ENCODE measurements at places on chromosomes 2 and 18.
A peak's percentile ranks its signal among the peaks of the same experiment; 100 is the strongest.

GRCh38 chr2:120862201-120863060 lies 126.8 kb downstream of the GLI2 start:
- no peak for DNase-seq

GRCh38 chr2:41197781-41198180 lies 745.9 kb upstream of the SLC8A1 start:
- peak; percentile 2 for DNase-seq

- DNase-seq, result no peak
Measured at GRCh38 chr18:35083174-35083712, 42.0 kb downstream of the MAPRE2 start.

DNA sequence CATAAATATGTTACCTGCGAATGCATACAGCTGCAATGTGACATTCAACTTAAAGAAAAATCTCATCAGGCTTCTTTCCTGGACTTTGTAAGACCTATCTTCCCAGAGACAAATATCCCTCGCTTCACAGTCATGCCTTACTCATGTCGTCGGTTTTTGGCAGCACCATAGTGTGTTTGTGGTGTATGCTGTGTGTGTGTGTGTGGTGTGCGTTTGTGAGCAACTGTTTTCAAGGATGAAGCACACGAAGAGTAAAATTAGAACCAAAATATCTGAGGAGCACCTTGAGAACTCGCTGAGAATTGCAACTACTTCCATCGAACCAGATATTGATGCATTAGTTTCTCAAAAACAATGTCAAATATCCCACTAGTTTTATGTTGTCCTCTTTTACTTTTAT lies 56.9 kb downstream of the ASB1 start:
- DNase-seq, result no peak

DNA sequence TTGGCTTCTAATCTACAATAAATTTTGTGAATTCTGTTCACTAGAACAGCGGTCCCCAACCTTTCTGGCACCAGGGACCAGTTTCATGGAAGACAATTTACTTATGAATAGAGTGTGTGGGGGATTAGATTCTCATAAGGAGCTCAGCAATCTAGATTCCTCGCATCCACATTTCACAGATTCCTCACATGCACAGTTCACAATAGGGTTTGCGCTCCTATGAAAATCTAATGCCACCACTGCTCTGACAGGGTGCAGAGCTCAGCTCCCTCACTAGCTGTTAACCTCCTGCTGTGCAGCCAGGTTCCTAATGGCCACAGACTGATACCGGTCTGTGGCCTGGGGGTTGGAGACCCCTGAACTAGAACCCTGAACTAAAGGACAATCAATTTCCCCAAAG lies 1568.6 kb upstream of the NXPH2 start:
- DNase-seq, result no peak

- peak; percentile 79 for DNase-seq
Measured at GRCh38 chr2:187580462-187581124, 26.4 kb upstream of the TFPI start.

DNA sequence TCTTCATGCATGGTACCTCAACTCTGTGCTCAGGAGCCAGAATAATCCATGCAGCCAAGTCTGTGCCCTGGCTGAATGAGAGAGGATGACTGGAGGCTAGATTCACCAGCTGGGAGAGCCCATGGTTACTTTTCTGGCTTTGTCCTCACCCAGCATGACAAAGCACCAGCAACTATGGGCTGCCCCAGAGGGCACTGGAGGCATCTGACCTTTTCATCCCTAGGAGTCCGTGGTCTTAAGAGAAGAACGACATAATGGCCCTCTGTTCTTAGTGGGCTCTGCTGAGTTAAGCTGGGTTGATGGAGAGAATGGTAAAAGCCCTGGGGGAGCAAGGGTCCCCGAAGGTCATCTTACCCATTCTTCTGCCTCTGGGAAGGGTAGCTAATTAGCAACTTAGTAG lies 54.6 kb upstream of the TNP1 start:
- no peak for DNase-seq

- no peak for DNase-seq
Measured at GRCh38 chr2:38871432-38871831, 4.3 kb downstream of the DHX57 start.

GRCh38 chr18:50338122-50338521 lies 36.7 kb upstream of the SKA1 start:
- DNase-seq, result no peak

DNA sequence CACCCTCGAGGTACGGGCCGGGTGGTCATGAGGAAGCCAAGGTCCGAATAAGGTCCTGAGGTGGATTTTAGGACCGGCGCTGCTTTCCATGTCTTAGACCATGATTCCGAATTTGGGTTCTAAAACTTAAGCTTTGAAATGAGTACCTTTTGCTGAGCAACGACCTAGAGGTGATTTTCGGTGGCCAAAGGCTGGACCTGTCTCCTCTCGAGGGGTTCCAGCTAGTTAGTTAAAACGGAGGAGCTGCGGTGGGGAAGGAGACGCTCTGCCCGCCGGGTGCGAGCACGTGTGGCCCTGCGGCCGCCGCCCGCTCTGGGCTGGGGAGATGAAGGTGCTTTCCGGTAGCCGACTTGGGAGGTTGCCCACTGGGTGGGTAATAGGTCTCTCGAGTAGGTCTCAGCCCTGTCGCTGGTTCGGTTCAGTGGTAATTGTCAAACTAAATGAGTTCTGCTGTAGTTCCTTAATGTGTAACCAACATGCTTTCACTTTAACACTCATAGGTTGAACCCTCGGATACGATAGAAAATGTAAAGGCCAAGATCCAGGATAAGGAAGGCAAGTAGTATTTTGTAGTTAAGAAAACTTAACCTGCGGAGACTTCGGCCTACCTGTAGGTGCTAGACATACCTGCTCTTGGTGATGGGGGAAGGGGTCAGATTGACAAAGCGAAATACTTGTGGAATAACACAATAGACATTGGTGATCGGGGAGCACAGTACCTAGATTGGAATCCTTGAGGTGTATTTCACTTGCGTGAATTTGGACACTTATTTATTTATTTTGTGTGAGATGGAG lies 572 bp downstream of the RPS27A start:
- peak; percentile 15 for DNase-seq

GRCh38 chr2:236167297-236168109 lies 683 bp downstream of the GBX2 start:
- DNase-seq, result peak; percentile 28

- DNase-seq, result peak; percentile 74
Measured at GRCh38 chr2:120238728-120239487, 13.7 kb upstream of the RALB start.

All from LHCN-M2 (cell line).